ENCODE measurements at places on chromosomes 5 and 9. TPM values are rescaled to one million over a fixed set of nuclear protein-coding genes. Genes with fewer than 3 reads are reported as not detected.
A peak's percentile ranks its signal among the peaks of the same experiment; 100 is the strongest.

DNA sequence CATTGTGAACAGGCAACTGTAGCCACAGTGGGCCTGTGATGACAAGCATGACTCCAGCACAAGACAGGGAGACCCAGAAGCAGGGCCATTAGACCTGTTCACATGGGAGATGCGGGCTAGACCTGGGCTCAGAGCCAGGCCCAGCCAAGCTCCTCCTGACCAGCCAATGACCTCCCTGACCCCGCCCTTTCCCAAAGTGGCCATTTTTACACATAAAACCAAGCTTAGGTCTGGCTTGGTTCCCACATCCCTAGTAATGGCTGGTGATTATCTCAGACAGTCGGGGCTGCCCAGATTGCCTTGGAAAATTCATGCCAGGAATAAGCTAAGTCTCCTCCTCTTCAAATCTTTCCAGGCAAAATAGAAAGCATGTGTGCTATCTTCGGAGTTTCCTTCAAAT is 94.1 kb downstream of the FRMD3 start:
- DNase-seq, result peak; percentile 78

DNA sequence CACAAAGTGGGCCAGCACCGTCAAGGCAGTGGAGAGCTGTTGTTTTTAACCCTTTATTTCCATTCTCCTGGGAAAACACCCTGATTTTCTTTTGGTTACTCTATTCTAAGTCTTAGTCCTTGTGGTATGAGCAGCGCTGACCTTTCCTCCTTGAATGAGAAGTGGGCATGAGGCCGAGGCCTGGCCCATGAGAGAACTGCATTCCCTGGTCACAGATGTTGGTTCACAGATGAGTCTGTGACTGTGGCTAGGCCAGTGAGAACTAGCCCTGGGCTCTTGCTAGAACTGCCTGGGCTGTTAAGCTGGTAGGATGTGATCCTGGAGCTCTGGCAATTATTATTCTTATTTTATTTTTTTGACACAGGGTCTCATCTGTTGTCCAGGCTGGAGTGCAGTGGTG is 71.7 kb upstream of the KLF9 start:
- peak; percentile 64 for DNase-seq

The SARDH gene
- total RNA-seq, result 0.64 TPM

DNA sequence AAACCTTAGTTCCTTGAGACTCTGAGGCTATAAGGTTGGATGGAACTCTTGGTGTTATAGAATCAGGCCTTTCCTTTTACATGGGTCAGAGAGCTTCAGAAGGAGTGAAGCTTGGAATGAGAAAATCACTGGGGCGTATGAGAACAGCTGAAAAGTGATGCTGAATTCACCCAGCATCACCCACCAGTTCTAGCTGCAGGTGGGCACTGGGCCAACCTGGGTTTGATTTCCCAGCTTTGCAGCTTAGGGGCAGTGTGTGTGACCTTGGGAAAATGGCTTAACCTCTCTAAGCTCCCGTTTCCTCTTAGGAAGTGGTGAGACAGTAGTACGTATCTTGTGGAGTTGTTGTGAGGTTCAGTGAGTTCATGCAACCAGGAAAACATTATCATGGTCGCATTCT is 10.7 kb downstream of the PCDH12 start:
- no peak for DNase-seq

The FAM81B gene
- total RNA-seq, result 2.9 TPM

Data from left ventricle myocardium superior (tissue), 1 donor.